ENCODE measurements at places on chromosomes 7 and 10.

- peak; percentile 46 for DNase-seq
Measured at GRCh38 chr7:135147899-135148721, at the start of gene TMEM140. TMEM140 (plus strand) TSS chr7:135148072; CDS start chr7:135164442, 16,370 bp downstream.

GRCh38 chr7:132090444-132090843 is 485.8 kb downstream of the PLXNA4 start:
- no peak for DNase-seq

DNA sequence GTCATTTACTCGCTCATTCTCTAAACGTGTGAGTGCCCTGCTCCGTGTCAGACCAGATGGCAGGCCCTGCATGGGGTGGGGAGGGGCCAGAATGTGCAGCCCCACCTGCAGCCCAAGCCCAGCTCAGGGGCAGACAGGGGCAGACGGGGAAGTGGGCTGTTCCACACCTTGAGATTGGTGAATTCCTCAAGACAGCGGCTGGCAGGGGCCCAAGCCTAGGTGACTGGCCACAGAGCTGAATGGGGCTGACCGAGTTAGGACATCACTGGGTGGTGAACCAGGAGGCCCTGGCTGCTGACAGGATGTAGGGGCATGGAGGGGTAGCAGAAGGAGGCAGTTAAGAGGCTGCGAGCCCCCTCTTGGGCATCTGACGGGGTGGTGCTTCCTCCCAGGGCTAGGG is 79.1 kb downstream of the MGMT start:
- no peak for DNase-seq

GRCh38 chr7:117347480-117347879 is 24.6 kb upstream of the WNT2 start:
- no peak for DNase-seq

DNA sequence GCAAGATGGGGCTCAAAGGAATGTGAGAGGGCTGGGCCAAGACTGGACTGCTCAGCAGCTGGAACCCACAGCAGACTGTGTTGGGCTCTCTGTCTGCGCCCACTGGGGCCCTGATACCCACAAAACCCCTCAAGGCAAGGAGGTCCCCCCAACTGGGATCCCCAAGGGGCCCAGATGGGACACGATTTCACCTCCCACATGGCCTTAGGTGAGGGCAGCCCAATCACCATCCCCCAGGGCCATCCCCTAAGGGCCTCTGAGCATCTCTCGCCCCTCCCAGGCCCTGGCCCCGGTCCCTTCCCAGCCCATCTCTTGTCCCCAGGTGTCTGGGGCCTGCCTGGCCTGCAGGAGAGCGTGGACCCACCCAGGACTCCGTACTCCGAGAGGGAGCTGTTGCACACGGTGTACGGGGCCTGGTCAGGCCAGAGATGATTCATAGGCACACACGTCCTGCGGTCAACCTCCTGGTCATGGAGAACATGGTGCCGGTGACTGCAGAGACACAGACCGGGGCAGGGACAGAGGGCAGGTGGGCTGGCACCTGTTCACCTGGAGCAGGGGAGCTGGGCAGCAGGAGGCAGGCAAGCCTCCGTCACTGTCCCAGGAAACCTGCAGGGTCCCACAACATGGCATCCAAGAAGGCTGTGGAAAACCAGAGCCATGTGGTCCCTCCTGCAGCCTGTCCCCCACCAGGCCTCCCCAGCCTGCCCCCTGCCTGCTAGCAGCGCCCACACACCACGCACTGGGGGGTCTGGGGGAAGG is 21.6 kb downstream of the OGDHL start:
- no peak for DNase-seq

- DNase-seq = no peak
Measured at GRCh38 chr10:61108915-61109314, 164.9 kb upstream of the RHOBTB1 start.

DNA sequence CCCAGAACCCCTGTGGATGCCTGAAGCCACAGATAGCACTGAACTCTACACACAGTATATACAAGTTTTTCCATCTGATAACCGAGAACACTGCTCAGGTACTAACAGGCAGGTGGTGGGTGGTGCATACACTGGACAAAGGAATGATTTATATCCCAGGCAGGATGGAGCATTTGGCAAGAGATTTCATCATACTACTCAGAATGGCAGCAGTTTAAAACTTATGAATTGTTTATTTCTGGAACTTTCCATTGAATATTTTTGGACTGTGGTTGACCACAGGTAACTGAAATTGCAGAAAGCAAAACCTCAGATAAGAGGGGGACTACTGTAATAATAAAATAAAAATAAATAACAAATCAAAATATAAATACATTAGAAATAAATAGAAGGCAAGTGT is 10.9 kb upstream of the KCNMA1 start:
- no peak for DNase-seq

DNA sequence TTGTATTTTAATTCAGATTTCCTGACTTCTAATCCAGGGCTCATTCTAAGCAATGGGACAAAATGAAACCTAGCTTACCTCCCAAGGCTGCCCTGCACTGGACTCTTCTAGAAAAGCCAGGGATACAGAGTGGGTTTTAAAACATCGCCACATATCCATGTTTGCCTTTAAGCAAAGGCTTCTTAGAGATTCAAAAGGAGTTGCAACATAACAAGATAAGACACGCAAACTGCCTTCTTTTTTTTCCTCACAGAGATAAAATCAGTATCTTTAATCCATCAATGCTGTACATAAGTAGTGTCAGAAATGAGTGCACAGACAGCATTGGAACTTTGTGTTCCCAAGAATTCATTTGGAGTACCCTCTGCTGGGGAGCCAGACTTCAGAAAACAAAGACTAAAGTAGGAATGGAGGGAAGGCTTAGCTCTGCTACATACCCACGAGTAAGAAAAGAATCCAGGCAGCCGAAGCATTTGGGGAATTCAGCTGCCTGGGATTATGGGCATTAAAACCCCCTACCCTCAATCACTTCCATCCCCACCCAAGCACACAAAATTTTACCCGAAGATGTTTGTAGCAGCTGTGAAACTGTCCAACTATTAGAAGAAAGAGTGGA is 427.8 kb downstream of the ARL4A start:
- DNase-seq = peak; percentile 98

GRCh38 chr10:124380256-124380995 is 38.3 kb downstream of the OAT start:
- no peak for DNase-seq

DNA sequence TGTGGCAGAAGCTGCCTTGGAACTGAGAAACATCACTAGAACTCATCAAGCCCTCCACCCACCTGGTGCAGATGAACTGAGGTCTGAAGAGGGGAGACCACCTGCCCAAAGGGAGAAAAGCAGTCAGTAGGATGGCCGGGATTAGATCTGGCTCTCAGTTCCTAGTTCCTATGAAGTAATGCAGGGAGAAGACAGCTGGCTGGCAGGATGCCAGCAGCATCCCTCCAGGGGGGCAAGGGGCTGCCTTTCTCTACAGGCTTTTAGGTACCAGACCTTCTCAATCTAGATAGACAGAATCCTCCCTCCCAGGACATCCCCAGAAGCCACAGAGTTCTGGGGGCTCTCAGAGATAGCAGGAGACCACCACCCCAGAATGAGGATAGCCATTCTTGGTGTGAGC is 7.8 kb downstream of the CRHR2 start:
- no peak for DNase-seq
